ENCODE measurements at places on chromosomes 16 and 17. TPM values are rescaled to one million over a fixed set of nuclear protein-coding genes. Genes with fewer than 3 reads are reported as not detected.

- no peak for DNase-seq
Measured at GRCh38 chr17:80925688-80926335, 65.8 kb upstream of the CHMP6 start.

DNA sequence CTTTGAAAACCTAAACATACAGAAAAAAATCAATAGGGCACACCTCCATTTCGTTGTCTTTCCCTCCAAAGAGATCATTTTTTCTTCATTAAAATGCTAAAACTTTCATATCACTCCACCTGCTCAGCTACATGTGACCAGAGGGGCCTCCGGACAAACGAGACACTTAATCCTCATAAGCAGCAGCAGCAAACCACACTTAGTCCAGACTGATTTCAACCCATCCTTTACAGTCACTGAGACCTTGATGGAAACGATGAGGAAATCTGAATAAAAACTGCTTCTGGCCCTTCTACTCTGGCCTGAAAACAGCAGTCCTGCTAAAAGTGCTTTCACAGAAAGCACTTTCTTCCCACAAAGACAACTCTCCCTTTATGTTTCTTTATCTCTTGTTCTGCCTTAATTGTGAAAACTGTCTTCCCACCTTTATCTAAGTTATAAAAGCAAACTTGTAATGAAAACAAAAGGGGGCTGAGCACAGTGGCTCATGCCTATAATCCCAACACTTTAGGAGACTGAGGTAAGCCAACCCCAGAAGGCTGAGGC, 4.6 kb downstream of the ANKRD11 start:
- DNase-seq: no peak

DNA sequence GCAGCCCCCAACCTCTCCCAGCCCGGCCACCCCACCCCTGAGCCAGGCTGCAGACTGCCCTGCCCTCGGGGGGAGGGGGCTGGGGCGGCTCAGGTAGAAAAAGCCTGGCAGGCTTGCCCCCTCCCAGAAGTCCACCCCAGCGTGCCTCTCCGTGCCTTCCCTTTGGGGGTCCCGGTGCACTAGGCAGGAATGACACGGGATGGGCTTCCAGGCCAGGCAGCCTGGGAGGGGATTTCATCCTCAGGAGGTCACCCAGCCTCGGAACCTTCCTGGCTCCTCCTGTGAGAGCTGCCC, 185.0 kb downstream of the NTN1 start:
- no peak for DNase-seq

- DNase-seq: no peak
Measured at GRCh38 chr17:10653987-10654386, 3.1 kb downstream of the MYH3 start.

CHST5 gene
- total RNA-seq: not detected

Data from endodermal cell (in vitro differentiated cells).